ENCODE measurements at places on chromosomes 12 and 14. TPM values are rescaled to one million over a fixed set of nuclear protein-coding genes. Genes with fewer than 3 reads are reported as not detected.

- no peak for DNase-seq
These were observed 119.3 kb downstream of the BEGAIN start for GRCh38 chr14:100467939-100468338.

GRCh38 chr12:132710043-132710404 is 618 bp upstream of the PGAM5 start:
- DNase-seq, result peak; percentile 47

DNA sequence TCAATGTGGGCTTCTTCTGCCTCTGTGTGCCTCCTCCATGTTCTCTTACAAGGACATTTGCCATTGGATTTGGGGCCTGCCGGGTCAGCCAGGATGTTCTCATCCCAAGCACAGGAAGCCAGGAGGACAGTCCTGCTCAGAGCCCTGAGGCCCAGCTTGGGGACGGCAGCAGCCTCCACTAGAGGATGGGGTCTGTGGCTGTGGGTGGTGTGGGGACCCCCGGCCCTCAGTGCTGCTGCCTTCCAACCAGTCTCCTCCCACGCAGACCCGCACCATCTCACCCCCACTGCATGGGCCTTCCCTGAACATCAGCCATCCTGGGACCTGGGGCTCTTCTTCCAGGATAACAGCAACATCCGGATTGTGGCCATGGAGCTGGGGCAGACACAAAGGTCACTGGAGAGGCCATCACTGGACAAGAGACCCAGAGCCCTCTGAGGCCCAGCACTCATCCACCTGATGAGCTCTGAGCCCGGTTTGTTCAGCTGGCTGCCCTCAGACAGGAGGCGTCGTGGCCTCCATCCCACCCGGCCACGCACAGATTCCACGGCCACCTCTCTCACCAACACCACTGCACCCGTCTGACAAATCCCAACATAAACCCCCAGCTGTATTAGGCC is 56.5 kb upstream of the C14orf180 start:
- DNase-seq, result no peak

Gene SERPINA1
- polyA plus RNA-seq, result 0.16 TPM

Gene PZP
- polyA plus RNA-seq, result not detected
